ENCODE measurements at places on chromosomes 16 and 17. TPM values are rescaled to one million over a fixed set of nuclear protein-coding genes. Genes with fewer than 3 reads are reported as not detected.

Gene PLXDC1
- 0.21 TPM for total RNA-seq

Gene MKS1
- 11.8 TPM for total RNA-seq

Gene KCNH6
- not detected for total RNA-seq

Gene MYH2
- not detected for total RNA-seq

Gene KRTAP4-6
- not detected for total RNA-seq

Gene TEDC2
- total RNA-seq = 12.6 TPM

Gene TEKT3
- not detected for total RNA-seq

Gene MAPK8IP3
- 20.2 TPM for total RNA-seq

Gene PRR11
- 54.5 TPM for total RNA-seq

Gene CRYM
- 2.1 TPM for total RNA-seq

Gene TMEM92
- total RNA-seq = 22.1 TPM

Gene TMED6
- total RNA-seq = not detected

Gene ARRB2
- total RNA-seq = 69.2 TPM

Gene DECR2
- 31.1 TPM for total RNA-seq

Gene EPOP
- total RNA-seq = 15.5 TPM

Gene RNF43
- 0.38 TPM for total RNA-seq

Gene RUNDC3A
- total RNA-seq = 1.0 TPM

Gene SAP30BP
- total RNA-seq = 117 TPM

Gene CCDC200
- not detected for total RNA-seq

Gene IRF8
- total RNA-seq = 0.31 TPM

Gene RHBDF1
- total RNA-seq = 30.9 TPM

Gene CD300H
- 0.67 TPM for total RNA-seq

Gene SLC6A2
- not detected for total RNA-seq

Gene CCL1
- not detected for total RNA-seq
